ENCODE measurements at places on chromosomes 3 and 15.

GRCh38 chr3:151037746-151038477 lies 47.6 kb upstream of the MED12L start:
- no peak for DNase-seq

DNA sequence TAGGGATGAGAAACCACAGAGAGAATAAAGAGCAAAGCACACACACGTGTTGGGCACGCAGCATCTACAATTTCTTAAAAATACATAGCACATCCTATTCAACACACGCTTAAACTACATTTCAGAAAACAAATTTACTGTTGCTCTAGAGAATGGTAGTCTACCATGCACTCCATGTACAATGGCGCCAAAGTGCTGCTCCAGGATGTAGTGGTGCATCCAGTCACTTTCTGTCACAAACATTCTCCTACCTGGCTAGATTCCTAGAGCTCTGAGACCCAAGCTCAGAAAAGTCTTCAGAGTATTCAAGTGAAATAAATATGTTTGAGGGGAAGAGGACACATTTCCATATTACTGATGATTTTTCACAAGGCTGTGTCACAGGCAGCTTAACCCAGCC lies 374.3 kb downstream of the CTNNB1 start:
- DNase-seq, result no peak

GRCh38 chr3:184825121-184825820 lies 13.3 kb downstream of the VPS8 start:
- DNase-seq, result no peak

- no peak for DNase-seq
Measured at GRCh38 chr3:186209810-186210752, 101.2 kb upstream of the ETV5 start.

All from stimulated activated CD4-positive, alpha-beta T cell treated with anti-CD3 and anti-CD28 coated beads, Interleukin-1b, Interleukin-23, amount 100 ng/mL, for 4 hours (primary cell).